ENCODE measurements at places on chromosomes 2 and 18. TPM values are rescaled to one million over a fixed set of nuclear protein-coding genes. Genes with fewer than 3 reads are reported as not detected.

The KLHL41 gene
- total RNA-seq: 0.77 TPM

The LYPD6B gene
- 1.9 TPM for total RNA-seq

The AGXT gene
- 0.19 TPM for total RNA-seq

The EMILIN1 gene
- 1.7 TPM for total RNA-seq

The AKAIN1 gene
- not detected for total RNA-seq

DNA sequence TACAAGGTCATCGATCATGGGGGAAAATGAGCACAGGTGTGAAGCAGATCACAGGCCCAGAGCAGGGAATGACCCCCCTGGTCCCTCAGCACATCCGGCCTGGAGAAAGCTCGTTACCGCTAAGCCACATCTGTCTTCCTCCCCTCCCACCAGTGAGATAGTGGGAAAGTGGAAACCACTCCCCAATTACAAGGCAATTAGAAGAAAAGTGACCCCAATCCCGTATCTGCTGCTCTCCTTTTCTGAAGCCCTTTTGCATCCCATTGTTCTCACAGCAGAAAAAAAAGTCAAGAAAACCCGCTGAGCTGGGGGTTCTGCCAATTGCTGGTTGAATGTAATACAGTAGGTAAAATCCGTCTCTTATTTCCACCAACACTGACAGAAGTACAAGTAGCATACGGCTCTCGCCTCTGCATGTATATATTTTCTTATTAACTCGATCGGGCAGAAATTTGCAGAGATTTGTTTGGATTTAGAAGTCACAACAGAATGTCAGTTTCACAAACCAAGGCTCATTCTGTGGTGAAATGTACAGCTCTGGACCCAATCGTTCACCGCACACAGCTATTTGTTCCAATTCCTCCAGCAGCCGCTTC lies 287.0 kb downstream of the TCF4 start:
- H3K4me3 ChIP-seq: peak overlapping the region; percentile 18
- H3K27ac ChIP-seq: no peak overlapping the region
- peaks cover 7% of the 10 kb centered on the region for H3K36me3 ChIP-seq
- peaks cover 27% of the 10 kb centered on the region for H3K4me1 ChIP-seq
- DNase-seq: no peak

DNA sequence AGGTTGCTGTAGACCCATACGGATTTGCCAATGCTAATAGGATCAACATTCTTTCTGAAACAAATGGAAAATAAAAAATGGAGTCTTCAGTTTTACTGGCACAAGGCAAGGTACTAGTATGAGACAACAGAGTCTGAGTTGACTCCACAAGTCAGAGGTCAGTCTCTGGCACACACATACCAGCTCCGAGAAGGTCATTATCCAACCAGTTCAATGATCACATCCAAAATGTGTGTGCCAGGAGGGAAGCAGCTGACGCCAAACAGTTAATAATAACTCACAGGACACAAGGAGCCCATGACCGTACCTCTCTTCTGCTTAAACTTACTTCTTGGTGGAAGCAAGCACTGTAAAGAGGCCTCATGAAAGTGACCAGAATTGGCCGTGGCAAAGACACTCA lies 528.6 kb downstream of the ZNF516 start:
- H3K27me3 ChIP-seq: no peaks in the 10 kb centered on the region
- no peak for DNase-seq
- H3K4me1 ChIP-seq: no peaks in the 10 kb centered on the region
- no peak overlapping the region for H3K27ac ChIP-seq

GRCh38 chr18:53503914-53504441 lies 720.5 kb downstream of the MBD2 start:
- no peak overlapping the region for H3K4me3 ChIP-seq
- DNase-seq: no peak
- H3K4me1 ChIP-seq: no peaks in the 10 kb centered on the region
- no peak overlapping the region for H3K27ac ChIP-seq

DNA sequence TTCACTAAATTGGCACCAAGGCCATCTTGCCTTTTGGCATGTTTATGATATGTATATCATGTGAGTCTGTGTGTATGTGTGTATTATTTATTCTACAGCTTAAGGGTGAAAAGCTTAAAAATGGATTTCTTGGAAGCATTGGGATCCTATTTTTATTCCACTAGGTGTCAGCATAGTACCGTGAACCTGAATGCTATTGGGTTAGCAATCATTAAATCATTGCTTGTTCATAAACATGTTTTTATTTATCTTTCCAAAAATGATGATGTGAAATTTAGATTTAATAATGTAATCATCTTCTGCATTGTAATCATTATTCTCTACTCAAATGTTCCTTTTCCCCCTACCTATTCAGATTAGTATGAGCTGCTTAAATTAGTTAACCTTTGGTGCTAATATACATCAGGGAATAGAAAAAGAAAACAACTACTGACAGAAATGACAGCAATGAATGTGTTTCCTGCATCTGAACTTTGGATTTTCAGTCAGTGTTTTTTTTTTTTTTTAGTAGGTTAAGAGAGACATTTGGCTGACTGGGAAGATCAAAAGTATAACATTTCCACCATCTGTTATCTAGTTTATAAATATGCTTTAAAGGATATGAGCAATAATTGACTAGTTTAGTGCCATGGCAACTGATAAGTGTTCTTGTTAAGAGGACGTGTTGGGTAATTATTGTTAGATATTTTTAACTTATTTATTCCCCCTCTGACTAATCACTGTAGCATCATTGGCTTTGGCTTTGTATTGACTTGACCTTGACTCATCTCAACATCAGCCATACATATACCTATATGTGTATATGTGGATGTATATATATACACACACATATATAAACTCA lies 14.1 kb upstream of the ZSWIM2 start:
- H3K27me3 ChIP-seq: no peaks in the 10 kb centered on the region
- no peak overlapping the region for H3K27ac ChIP-seq
- H3K4me3 ChIP-seq: no peak overlapping the region
- no peaks in the 10 kb centered on the region for H3K4me1 ChIP-seq
- H3K36me3 ChIP-seq: no peaks in the 10 kb centered on the region
- DNase-seq: no peak

DNA sequence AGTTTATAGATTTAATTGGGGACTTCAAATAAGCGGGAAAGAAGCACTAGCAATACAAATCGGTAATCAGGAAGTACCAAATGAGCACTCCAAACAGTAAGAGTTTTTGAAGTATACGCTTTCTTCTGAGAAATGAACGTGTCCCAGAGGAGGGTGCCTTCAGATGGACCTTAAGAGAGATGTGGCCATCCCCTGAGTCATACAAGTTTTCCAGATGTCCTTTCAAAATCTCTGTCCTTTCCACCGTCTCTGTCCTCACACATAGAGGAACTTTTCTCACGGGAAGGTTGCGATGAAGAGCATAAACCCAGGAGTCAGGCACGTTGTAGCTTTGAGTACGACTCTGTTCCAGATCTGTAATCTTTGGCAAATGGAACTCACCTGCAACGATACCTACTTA lies 1.7 kb upstream of the SMAD2 start:
- H3K36me3 ChIP-seq: no peaks in the 10 kb centered on the region
- DNase-seq: no peak
- H3K27ac ChIP-seq: no peak overlapping the region
- H3K4me3 ChIP-seq: 0 out of 2 replicates have a peak overlapping the region, but pooled peaks have one; percentile 63
- no peaks in the 10 kb centered on the region for H3K27me3 ChIP-seq

GRCh38 chr2:181628590-181629585 lies 28.0 kb downstream of the CERKL start:
- DNase-seq: no peak
- no peaks in the 10 kb centered on the region for H3K27me3 ChIP-seq
- H3K27ac ChIP-seq: no peak overlapping the region
- H3K4me1 ChIP-seq: no peaks in the 10 kb centered on the region
- H3K4me3 ChIP-seq: no peak overlapping the region
- H3K36me3 ChIP-seq: no peaks in the 10 kb centered on the region

GRCh38 chr2:73163483-73164367 lies 38.6 kb upstream of the NOTO start:
- no peak overlapping the region for H3K4me3 ChIP-seq
- no peak overlapping the region for H3K27ac ChIP-seq
- DNase-seq: no peak

GRCh38 chr2:144512470-144512869 lies 7.4 kb downstream of the ZEB2 start:
- H3K36me3 ChIP-seq: no peaks in the 10 kb centered on the region
- H3K4me1 ChIP-seq: no peaks in the 10 kb centered on the region
- H3K27me3 ChIP-seq: peaks cover 48% of the 10 kb centered on the region

GRCh38 chr18:59386909-59387686 lies 28.0 kb upstream of the LMAN1 start:
- H3K27ac ChIP-seq: no peak overlapping the region
- no peak overlapping the region for H3K4me3 ChIP-seq
- H3K36me3 ChIP-seq: no peaks in the 10 kb centered on the region
- no peak for DNase-seq

DNA sequence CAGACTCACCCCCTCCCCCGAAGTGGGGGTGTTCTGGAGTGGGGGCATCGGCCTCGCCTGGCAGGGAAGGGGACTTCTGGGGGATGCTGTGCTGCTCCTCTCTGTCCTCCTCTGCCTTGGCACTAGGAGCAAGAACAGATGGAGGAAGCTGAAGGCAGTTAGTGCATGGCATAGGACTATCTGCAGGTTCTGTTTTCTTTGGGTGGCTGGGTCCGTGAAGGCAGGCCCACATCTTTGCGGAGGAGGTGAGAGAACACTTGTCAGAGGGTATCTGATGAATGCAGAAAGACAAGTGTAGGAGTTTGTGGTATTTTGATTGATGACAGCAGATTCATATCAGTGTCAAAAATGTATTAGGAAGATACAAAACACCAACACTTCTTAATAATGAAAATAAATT lies 411.4 kb downstream of the TSN start:
- H3K27ac ChIP-seq: no peak overlapping the region
- no peak for DNase-seq
- H3K36me3 ChIP-seq: no peaks in the 10 kb centered on the region

All from GM12878 (cell line).